ENCODE measurements at places on chromosomes 2 and 18. TPM values are rescaled to one million over a fixed set of nuclear protein-coding genes. Genes with fewer than 3 reads are reported as not detected.

The TFPI gene
- 116 TPM for total RNA-seq

The SNED1 gene
- 0.11 TPM for total RNA-seq

The GKN2 gene
- total RNA-seq: not detected

The SLC5A7 gene
- total RNA-seq: not detected

The NDC80 gene
- total RNA-seq: 6.3 TPM

The TMEM178A gene
- total RNA-seq: not detected

The SMIM21 gene
- not detected for total RNA-seq

The DSC2 gene
- total RNA-seq: 69.5 TPM

The REG3A gene
- not detected for total RNA-seq

The UNC80 gene
- not detected for total RNA-seq

The GPR17 gene
- not detected for total RNA-seq

The ASB18 gene
- not detected for total RNA-seq

The HNMT gene
- total RNA-seq: 7.6 TPM

The PLCD4 gene
- total RNA-seq: not detected

All from placental epithelial cell (primary cell).